Upper lobe of left lung (tissue), 6 donors: ENCODE measurements at places on chromosomes 16 and 17. TPM values are rescaled to one million over a fixed set of nuclear protein-coding genes. Genes with fewer than 3 reads are reported as not detected.

The MAPT gene
- 2.1 TPM for total RNA-seq

The MT1E gene
- 72.3 TPM for total RNA-seq

The SAMD14 gene
- total RNA-seq: 11.5 TPM

The PIPOX gene
- total RNA-seq: 1.6 TPM

The SLC52A1 gene
- 0.22 TPM for total RNA-seq

The CES4A gene
- 21.4 TPM for total RNA-seq

The TMEM100 gene
- total RNA-seq: 162 TPM

The TIMM22 gene
- total RNA-seq: 9.1 TPM

The EMP2 gene
- 261 TPM for total RNA-seq

The TP53 gene
- 55.5 TPM for total RNA-seq
